ENCODE measurements at places on chromosomes 5 and 9.
A peak's percentile ranks its signal among the peaks of the same experiment; 100 is the strongest.

DNA sequence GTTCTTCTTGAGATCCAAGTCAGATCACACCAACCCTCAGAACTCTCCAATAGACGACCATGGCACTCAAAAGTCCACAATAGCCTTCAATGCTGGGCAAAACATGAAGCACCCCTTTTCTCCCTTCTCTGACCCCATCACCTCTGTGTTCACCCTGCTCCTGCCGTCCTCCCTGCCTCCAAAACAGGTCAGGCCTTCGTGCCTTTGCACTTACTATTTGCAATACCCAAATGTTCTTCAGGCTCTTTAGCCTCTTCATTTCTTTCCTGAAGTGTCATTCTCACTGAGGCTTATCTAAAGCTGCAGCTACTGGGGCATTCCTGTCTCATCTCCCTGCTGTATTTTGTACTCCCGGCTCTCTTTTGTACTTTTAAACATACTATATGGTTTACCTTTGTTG lies 2.0 kb upstream of the ROPN1L start:
- DNase-seq = no peak

- DNase-seq = no peak
Observed at GRCh38 chr5:179451828-179452196, 98.5 kb upstream of the RUFY1 start.

- peak; percentile 62 for DNase-seq
Observed at GRCh38 chr5:116576053-116576713, 1.6 kb upstream of the SEMA6A start.

GRCh38 chr9:120741701-120742100 lies 27.4 kb upstream of the MEGF9 start:
- DNase-seq = no peak

- no peak for DNase-seq
Observed at GRCh38 chr9:136117916-136118319, 757 bp downstream of the TMEM250 start.

DNA sequence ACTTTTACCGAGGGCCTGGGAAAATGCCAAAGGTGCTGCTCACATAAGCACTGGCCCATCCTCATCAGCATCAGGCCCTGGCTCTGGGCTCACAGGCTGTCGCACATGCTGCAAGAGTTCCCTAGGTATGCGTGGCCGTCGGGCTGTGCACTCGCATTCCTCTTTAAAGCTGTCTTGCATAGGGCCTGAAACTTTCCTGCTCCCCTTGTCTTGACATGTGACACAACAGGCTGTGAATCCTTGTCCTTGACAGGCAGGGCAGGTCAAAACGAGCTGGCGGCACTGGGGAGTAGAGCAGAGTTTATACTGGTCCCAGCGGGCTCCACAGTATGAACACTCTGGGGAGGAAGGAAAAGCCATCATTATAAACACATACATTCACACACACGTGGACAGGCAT lies 30.7 kb downstream of the TSTD2 start:
- no peak for DNase-seq

GRCh38 chr9:130140706-130141105 lies 31.5 kb upstream of the NCS1 start:
- no peak for DNase-seq

DNA sequence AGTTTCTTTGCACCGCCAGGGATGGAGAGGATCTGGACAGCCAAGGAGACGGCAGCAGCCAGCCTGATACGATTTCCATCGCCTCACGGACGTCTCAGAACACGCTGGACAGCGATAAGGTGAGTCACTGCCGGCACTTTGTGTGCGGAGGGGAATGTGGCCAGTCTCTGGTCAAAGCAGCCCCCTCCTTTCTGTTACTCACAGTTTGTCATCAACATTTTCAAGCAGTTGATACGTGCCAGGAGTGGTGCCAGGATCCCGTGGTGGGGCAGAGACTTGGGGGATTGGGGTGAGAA lies 175.1 kb upstream of the OTULINL start:
- DNase-seq = no peak

DNA sequence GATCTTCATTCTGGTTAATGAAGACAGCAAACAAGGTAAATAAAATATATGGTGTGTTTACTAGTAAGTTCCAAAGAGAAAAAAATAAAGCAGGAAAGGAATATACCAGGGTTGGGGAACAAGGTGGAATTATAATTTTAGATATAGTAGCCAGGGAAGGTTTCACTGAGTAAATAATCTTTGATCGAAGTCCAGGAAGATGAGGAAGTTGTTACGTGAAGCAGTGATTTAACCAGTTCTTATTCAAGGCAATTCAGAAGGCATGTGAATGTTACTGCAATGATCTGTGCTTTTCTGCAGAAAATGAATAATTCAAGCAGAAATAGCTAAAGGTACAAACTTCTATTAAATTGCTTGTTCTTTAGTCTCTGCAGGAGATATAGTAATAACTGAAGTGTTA lies 6.2 kb downstream of the SMIM32 start:
- DNase-seq = no peak

DNA sequence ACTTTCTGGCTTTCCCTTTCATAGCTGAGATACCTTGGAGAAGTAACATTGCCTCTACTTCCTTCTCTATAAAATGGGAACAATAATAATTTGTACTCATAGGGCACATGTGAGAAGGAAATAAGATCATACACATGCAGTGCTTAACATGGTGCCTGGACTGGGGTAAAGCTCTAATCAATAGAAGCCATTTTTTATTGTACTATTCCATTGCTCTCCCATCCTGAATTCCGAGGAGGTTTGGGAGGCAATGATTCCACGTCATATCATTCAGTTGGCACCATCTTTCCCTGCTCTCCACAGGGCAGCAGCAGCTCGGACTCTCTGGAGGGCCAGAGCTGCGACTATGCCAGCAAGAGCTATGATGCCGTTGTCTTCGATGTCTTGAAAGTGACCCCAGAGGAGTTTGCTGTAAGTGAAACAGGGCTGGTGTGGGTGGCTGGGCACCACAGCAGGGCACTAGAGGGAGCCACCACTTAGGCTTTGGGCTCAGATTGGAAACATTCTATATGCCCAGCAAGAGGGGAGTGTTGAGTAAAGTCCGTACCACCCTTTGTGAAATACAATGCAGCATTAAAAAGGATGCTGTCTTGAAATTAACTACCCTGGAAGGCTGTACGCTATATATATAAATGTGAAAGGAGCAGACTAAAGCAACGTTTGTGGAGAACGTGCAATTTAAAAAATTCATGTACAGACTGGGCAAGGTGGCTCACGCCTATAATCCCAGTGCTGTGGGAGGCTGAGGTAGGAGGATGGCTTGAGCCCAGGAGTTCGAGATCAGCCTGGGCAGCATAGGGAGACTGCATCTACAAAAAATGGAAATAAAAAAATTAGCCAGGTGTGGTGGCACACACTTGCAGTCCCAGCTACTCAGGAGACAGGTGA lies 51.2 kb downstream of the RALGPS1 start:
- DNase-seq = peak; percentile 19

- no peak for DNase-seq
Observed at GRCh38 chr9:133910855-133911514, 81.1 kb downstream of the VAV2 start.

DNA sequence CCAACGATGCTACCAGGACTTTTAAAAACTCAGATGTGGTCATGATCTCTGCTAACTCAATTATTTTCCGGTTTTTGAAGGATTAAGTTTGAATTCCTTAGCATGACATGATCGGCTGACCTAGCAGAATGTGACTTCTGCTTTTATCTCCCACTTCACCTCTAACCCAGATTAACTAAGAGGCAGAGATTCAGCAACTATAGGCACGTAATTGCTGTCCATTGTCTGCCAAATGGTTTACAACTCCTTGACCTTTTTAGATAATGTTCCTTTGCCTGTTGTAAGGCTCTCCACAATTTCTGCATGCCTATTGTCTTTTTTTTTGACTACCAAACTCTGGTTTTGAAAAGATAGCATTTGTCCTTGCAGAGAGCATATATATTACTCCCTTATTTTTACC lies 268.2 kb downstream of the BRINP1 start:
- no peak for DNase-seq

DNA sequence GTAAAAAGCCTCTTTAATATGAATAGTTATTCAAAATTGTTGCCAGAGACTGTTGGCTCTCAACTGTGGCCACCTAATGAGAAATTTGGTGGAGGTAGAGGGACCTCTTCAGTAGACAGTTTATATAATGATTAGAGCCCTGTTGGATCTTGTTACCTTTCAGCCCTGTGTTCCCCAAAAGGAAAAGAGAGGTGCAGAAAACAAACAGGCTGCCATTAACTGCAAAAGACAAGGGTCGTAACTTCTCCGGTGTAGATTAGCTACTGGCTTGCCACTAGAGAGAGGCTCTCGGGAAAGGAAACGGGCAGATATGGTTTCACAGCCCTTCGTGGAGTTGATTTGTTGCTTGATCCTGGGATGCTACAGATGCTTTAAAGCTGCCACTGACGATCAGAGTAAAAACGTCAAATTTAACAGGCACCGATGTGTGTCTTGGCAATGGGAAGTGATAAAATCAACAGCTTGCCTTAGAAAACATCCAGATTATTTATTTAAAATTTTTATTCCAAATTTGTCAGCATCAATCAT lies 7.8 kb downstream of the FST start:
- DNase-seq = no peak

DNA sequence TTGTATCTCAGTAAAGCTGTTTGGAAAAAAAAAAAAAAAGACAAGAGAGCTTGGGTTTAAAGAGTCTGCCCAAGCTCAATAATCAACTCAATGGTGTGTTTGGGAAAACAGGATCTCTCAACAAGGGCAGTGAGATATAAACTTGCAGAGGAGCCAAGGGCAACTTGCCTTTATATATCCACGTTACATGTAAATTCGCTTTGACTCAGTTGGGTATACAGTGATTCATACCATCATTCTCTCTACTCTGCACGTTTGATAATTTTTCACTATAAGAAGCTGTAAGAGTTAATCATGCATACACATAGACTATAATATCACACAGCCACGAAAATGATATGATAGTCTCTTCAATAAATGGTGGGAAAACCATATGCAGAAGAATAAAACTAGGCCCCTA lies 24.9 kb downstream of the ADAM19 start:
- DNase-seq = no peak

- DNase-seq = no peak
Observed at GRCh38 chr9:115378758-115379157, 260.8 kb upstream of the TNC start.

GRCh38 chr9:114055061-114055460 lies 23.0 kb downstream of the AMBP start:
- no peak for DNase-seq

GRCh38 chr5:56818450-56819037 lies 3.2 kb downstream of the MAP3K1 start:
- no peak for DNase-seq

DNA sequence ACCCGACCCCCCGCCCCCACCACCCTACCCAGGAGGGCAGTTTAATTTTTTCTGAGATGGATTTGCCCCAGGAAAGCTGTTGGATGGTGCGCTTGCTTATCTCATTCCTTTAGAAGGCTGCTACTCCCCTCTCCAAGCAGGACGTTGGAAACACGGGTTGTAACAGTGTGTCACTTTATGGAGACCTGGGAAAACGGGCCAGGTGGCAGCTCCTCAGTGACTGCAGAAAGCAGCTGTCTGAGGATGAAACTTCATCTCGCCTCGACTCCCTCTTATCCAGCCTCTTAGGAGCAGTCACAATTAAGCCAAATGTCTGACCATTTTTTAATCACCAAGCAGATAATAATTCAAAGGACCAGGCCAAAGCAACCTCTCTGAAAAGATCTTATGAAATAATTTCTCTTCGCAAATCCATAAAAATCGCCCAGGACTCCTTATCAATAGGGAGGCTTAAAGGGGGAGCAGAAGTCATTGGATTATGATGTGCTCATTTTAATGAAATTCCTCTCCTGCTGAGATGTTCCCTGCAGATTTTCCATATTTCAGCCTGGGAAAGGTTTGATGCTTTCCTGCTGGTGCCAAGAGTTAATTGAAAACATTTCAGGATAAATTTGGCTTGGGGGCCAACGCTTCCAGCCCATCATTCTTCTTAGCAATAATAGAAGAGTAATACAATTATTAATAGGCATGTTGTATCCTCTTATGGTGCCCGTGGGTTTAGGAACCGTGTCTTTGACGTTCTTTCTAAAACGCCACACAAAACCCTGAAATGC lies 26.0 kb downstream of the GAS1 start:
- no peak for DNase-seq

- DNase-seq = no peak
Observed at GRCh38 chr5:91293131-91293530, 90.0 kb downstream of the ARRDC3 start.

- no peak for DNase-seq
Observed at GRCh38 chr5:37836235-37836591, 3.6 kb downstream of the GDNF start.

- DNase-seq = no peak
Observed at GRCh38 chr5:58458743-58459145, 1.1 kb downstream of the PLK2 start.

DNA sequence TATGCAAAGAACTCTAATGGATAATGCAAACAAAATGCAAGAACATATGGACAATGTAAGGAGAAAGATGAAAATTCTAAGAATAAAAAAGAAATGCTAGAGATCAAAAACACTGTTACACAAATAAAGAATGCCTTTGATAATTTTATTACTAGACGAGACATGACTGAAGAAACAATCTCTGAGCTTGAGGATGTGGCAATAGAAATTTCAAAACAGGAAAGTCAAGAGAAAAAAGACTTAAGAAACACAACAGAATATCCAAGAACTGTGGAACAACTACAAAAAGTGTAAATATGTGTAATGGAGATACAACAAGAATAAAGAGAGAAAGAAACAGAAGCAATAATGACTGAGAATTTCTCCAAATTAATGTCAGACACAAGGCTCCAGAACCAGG lies 140.5 kb upstream of the ACOT12 start:
- no peak for DNase-seq

DNA sequence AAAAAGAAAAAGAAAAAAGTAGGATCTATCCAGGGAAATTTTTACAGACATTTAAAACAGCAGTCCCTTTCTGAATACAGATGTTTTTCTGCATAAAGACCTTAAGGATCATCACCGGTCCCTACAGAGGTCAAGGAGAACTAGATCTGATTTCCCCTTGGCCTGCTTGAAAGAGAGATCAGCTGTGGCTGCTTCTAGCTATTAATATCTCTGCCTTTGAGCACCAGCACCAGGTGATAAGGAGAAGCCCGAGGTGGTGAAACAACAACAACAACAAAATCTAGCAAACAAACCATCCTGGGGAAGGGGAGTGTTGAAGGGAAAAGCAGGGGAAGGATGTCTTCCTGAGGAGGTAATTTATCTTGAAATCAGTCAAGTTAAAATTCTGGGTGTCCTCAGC lies 42.1 kb downstream of the ZNF366 start:
- DNase-seq = no peak

- no peak for DNase-seq
Observed at GRCh38 chr5:177479774-177480173, 6.3 kb upstream of the DBN1 start.

GRCh38 chr5:32339198-32339597 lies 26.5 kb upstream of the MTMR12 start:
- no peak for DNase-seq

DNA sequence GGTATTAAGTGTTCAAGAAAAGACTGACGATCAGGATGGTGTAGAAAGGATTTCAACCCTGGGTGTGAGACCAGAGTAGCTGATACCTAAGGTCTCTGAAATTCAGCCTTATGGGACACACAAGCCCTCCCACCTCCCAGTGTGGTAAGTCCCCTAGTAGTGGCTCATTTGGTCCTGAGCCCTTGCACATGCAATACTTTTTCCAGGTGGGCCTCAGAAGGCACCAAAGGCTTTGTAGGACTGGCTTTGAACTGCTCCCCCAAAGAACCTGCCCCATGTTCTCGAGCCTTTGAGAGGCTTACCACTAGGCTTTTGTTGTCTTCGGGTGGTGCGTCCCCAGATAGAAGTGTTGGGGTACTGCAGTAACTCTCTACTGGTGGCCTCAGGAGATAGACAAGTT lies 803 bp downstream of the GARIN3 start:
- DNase-seq = no peak

Data from amygdala (tissue), 56 donors.